IMR-90 (cell line): ENCODE measurements at places on chromosomes 6 and 20. TPM values are rescaled to one million over a fixed set of nuclear protein-coding genes. Genes with fewer than 3 reads are reported as not detected.
A peak's percentile ranks its signal among the peaks of the same experiment; 100 is the strongest.

GRCh38 chr6:53630533-53631226, 34.9 kb downstream of the KLHL31 start:
- DNase-seq, result no peak
- H3K27ac ChIP-seq, result no peak overlapping the region
- no peak overlapping the region for H3K4me3 ChIP-seq
- H3K4me1 ChIP-seq, result peaks cover 5% of the 10 kb centered on the region

ARFGEF3 gene
- under 0.01 TPM in 2 replicates for total RNA-seq

DNA sequence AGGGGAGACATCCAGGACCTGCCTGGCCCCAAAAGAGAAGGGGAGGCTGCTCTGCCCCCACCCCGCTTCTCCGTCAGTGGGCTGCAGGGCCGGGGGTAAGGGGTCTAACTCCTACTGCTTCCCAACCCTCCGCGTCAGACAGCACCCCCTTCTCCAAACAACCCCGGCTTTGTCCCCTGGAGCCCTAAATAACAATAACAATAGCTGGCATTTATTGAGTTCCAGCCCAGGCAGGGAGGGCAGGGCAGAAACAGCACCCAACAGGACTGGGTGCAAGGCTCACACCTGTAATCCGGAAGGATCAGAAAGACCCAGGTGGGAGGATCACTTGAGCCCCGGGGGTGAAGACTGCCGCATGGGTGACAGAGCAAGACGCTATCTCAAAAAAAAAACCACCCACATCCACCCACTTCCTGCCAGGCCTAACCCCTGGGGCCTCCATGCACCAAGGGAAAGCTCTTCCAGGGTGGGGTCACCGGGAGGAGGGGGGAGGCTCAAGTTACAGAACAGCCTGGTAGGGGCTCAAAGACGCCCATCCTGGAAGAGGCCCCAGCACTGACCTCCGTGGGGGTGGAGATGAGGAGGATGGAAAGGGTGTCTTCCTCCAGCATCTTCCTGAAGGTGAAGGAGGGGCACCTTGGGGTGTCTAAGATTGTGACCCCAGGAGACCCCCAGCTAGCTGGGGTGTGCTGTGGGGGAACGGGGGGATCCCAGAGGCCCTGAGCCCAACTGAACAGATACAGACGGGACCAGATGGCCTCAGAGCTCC, 1.3 kb upstream of the FNDC11 start:
- peaks cover 16% of the 10 kb centered on the region for H3K27me3 ChIP-seq
- H3K36me3 ChIP-seq, result no peaks in the 10 kb centered on the region
- H3K4me1 ChIP-seq, result peaks cover 5% of the 10 kb centered on the region; the same call in 1 of the 2 replicates
- H3K4me3 ChIP-seq, result no peak overlapping the region

DNA sequence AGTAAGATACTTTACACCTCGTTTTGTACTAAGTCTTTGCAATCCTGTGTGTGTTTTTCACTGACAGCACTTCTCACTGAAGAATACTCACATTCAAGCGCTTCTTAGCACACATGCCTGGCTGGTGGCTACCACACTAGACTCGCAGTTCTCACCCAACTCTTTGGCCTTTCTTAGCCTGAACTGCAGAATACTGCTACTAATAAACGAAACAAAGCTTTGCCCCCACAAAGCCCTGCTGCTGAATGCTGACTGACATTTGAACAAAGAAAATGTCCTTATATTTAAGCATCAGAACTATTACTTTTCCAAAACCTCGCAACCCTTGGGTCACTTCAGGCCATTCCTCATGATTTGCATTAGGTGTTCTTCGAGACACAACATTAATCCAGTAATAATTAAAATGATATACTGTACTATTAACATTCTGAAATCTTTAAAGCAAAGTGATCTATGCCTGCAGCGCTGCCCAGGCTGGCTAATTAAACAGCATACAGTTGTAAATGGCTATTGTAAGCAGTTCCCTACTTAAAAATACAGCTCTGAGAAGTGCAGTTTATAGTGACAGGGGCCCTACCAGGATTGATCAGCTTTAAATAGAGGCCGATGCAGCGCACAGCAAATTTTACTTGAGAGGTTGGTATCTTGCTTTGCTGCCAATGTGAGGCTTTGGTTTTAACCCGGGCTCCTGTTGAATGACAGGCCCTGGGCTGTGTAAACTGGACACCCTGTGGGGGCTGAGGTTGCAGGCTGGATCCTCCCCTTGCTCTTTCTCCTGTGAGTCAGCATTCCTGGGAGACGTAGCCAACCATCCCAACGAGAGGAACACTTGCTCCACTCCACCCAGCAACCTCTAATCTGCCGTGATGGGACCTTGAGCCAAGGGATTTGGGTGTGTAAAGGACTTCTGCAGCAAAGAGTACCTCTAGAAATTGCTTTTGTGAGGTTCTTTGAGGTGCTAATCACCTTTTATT, 899.0 kb downstream of the TFAP2A start:
- peak; percentile 83 for DNase-seq
- peaks cover 9% of the 10 kb centered on the region for H3K4me1 ChIP-seq
- H3K27ac ChIP-seq, result no peak overlapping the region
- no peaks in the 10 kb centered on the region for H3K36me3 ChIP-seq
- no peaks in the 10 kb centered on the region for H3K27me3 ChIP-seq

- H3K27me3 ChIP-seq, result no peaks in the 10 kb centered on the region
- H3K36me3 ChIP-seq, result no peaks in the 10 kb centered on the region
- H3K4me3 ChIP-seq, result no peak overlapping the region
Observed at GRCh38 chr6:63352544-63353285, 32.9 kb upstream of the LGSN start.

GRCh38 chr20:2914160-2914559, 40.9 kb downstream of the PTPRA start:
- H3K4me3 ChIP-seq, result no peak overlapping the region
- DNase-seq, result no peak
- H3K4me1 ChIP-seq, result no peaks in the 10 kb centered on the region

SLC25A27 gene
- 0.28 TPM in 1 of 2 replicates, not detected in the other for total RNA-seq

- H3K4me1 ChIP-seq, result no peaks in the 10 kb centered on the region
- peaks cover 10% of the 10 kb centered on the region for H3K27me3 ChIP-seq
- H3K27ac ChIP-seq, result no peak overlapping the region
- no peak for DNase-seq
Observed at GRCh38 chr20:64130271-64130670, 22.9 kb upstream of the NPBWR2 start.

DNA sequence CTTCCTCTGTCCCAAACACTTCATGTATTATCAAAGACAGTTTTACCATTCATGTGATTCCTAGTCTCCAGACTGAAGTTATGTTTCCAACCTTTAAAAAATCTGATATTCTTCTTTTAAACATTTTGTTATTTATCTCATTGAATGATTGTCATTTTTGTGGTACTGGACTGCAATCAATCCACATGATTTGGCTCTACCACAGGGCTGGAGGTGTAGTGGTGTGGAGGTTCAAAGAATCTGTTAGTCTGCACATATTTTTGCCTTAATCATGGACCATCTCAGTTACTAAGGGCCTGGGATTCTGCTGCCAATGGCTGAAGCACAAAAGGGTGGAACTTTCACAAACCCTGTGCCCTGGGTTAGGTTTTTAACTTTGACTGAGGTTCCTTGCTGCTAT, 164.1 kb upstream of the JAG1 start:
- no peak overlapping the region for H3K4me3 ChIP-seq
- peaks cover 2% of the 10 kb centered on the region; the same call in 1 of the 2 replicates for H3K27me3 ChIP-seq
- no peaks in the 10 kb centered on the region for H3K36me3 ChIP-seq
- H3K4me1 ChIP-seq, result peaks cover 2% of the 10 kb centered on the region; the same call in 1 of the 2 replicates
- no peak overlapping the region for H3K27ac ChIP-seq

GRCh38 chr6:3193102-3193849, 34.2 kb downstream of the TUBB2B start:
- peaks cover 5% of the 10 kb centered on the region for H3K4me1 ChIP-seq
- no peak for DNase-seq
- no peak overlapping the region for H3K4me3 ChIP-seq

DNA sequence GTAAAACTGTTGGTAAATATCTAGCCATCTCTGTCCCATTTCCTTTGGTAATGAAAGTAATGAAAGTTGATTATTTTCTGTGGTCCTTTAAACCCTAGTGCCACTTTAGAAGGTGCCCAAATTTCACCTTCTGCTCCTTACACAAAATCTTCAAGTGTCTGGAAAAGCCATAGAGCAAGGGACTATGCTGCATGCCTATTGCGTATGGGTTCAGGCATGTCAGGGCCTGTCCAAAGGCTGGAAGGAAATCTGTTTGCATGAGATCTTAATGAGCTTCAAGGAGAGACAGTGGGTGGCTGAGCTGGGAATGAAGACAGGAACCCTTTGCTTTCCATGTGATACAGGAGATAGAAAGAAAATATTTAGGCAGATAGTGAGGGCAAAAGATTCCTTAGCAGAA, 66.6 kb upstream of the CCN6 start:
- H3K36me3 ChIP-seq, result no peaks in the 10 kb centered on the region
- no peak overlapping the region for H3K4me3 ChIP-seq
- H3K27ac ChIP-seq, result no peak overlapping the region; the same call in 1 of the 2 replicates
- peak; percentile 50 for DNase-seq
- H3K27me3 ChIP-seq, result no peaks in the 10 kb centered on the region

DNA sequence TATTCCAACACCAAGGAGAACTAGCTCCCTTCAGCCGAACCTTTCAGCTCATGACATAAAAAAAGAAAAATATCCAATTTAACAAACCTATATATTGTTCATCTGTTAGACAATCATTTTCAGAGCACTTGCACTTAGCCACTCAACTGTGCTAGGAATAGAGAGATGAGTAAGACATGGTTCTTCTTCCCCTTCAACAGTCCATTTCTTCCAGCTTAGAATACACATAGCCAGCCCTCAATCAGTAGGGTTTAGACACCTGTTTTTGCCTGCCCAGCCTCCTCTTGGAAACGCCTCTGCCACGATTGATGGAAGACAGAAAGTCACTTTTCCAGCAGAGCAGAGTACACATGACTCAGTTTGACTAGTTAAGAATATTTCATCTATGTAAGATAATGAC, 21.8 kb downstream of the ADNP start:
- peaks cover 17% of the 10 kb centered on the region for H3K4me1 ChIP-seq
- no peaks in the 10 kb centered on the region for H3K27me3 ChIP-seq
- DNase-seq, result no peak
- H3K36me3 ChIP-seq, result peaks cover 2% of the 10 kb centered on the region
- no peak overlapping the region for H3K27ac ChIP-seq

- no peaks in the 10 kb centered on the region for H3K27me3 ChIP-seq
- peak overlapping the region; percentile 45 for H3K27ac ChIP-seq
- H3K4me3 ChIP-seq, result no peak overlapping the region
- DNase-seq, result peak; percentile 40
Observed at GRCh38 chr6:137883400-137884148, 16.5 kb downstream of the TNFAIP3 start.

DNA sequence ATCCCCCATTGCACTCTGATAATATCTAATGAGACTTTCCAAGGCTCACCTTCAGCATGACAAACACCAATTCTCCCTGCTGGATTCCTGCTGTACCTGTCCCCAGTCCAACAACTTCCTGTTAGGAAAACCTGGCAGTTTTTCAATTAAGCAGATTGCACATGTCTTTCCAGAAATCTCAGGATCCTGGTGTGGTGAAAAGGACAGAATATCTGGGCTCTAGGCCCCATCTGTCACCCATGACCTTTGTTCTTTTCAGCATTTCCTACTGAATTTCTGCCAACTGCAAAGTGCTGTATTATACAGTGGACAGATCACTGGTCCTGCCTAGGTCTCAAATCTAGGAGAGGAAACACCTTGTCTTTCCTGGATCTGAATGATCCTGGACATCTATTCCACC, 27.7 kb upstream of the DTNBP1 start:
- H3K27ac ChIP-seq, result no peak overlapping the region
- no peaks in the 10 kb centered on the region for H3K36me3 ChIP-seq
- no peak overlapping the region for H3K4me3 ChIP-seq

DNA sequence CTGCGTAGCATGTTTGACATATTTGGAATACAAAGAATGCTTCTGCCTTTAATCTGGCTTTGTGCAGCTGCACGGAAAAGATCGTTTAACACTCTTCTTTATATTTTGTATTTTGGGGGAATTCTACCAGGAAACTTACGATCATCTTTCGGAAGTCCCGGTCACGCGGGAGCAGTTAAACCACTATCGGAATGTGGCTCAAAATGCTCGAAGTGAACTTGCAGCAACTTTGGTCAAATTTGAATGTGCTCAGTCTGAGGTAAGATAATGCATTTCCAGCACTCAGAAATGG, 42.3 kb downstream of the CCDC170 start:
- H3K4me1 ChIP-seq, result no peaks in the 10 kb centered on the region
- no peaks in the 10 kb centered on the region for H3K36me3 ChIP-seq
- no peak overlapping the region for H3K27ac ChIP-seq
- H3K27me3 ChIP-seq, result no peaks in the 10 kb centered on the region

IL17A gene
- total RNA-seq, result not detected in 2 replicates

DNA sequence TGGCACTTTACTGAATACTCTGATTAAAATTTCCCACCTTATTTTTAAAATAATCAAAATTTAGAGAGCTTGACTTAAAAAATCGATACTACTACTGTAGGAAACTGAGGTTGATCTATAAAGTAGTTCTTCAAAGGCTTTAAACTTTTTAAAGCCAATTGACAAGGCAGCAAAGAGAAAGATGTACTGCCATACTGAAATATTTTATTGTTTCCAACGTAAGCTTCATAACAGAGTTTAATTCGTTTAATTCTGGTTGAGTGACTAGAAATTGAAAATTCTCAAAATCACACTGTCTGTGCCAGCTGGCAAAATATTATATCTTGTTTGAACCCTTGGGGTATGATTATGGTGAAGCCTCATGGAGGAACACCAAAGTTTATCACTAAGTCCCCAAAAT, 207.6 kb downstream of the UNC5CL start:
- no peaks in the 10 kb centered on the region for H3K36me3 ChIP-seq
- peaks cover 2% of the 10 kb centered on the region; the same call in 1 of the 2 replicates for H3K27me3 ChIP-seq
- DNase-seq, result no peak

PAX1 gene
- not detected in 2 replicates for total RNA-seq

- H3K27ac ChIP-seq, result no peak overlapping the region
- no peak for DNase-seq
- no peak overlapping the region for H3K4me3 ChIP-seq
- no peaks in the 10 kb centered on the region for H3K36me3 ChIP-seq
Observed at GRCh38 chr20:49608752-49609670, 41.1 kb upstream of the PTGIS start.
